Fibroblast of lung (primary cell): ENCODE measurements at places on chromosomes 2 and 18. TPM values are rescaled to one million over a fixed set of nuclear protein-coding genes. Genes with fewer than 3 reads are reported as not detected.

Gene DNAJC5G
- total RNA-seq = not detected in 2 replicates

GRCh38 chr2:168030862-168031624, 216.4 kb downstream of the STK39 start:
- H3K4me1 ChIP-seq = no peaks in the 10 kb centered on the region
- no peak overlapping the region for H3K4me3 ChIP-seq
- H3K27me3 ChIP-seq = no peaks in the 10 kb centered on the region
- no peaks in the 10 kb centered on the region for H3K36me3 ChIP-seq

- H3K27ac ChIP-seq = no peak overlapping the region
- H3K4me3 ChIP-seq = no peak overlapping the region
- peaks cover 9% of the 10 kb centered on the region for H3K4me1 ChIP-seq
- H3K27me3 ChIP-seq = no peaks in the 10 kb centered on the region
Observed at GRCh38 chr2:171345971-171346722, 87.6 kb downstream of the METTL8 start.

DNA sequence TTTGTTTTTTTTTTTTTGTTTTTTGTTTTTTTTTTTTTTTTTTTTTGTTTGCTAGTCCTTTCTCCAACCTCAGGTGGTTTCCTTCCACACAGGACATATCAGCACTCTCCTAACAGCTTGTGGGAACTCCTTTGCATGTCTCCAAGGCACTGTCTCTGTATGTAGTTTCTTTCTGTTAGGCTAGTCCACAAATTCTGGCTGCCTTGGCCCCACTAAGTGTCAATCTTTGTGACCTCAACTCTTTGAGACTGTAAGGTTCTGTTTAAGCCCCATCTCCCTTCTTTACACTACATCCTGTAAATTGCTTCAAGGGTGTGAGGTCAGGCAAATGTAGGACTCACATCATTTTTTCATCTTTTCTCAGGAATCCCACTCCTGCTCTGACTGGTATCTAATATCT, 85.1 kb downstream of the NCOA1 start:
- H3K27me3 ChIP-seq = no peaks in the 10 kb centered on the region
- no peak for DNase-seq
- H3K36me3 ChIP-seq = no peaks in the 10 kb centered on the region
- no peak overlapping the region for H3K27ac ChIP-seq
- no peaks in the 10 kb centered on the region for H3K4me1 ChIP-seq
- no peak overlapping the region for H3K4me3 ChIP-seq

- DNase-seq = no peak
- H3K27me3 ChIP-seq = no peaks in the 10 kb centered on the region
- H3K36me3 ChIP-seq = no peaks in the 10 kb centered on the region
- H3K4me3 ChIP-seq = no peak overlapping the region
- H3K27ac ChIP-seq = no peak overlapping the region
Observed at GRCh38 chr2:96541398-96542152, 5.0 kb downstream of the ARID5A start.
